NCI-H1105 (cell line): ENCODE measurements at places on chromosomes 6 and 20.

GRCh38 chr20:43331906-43332305 lies 125.8 kb upstream of the SRSF6 start:
- DNase-seq = no peak

GRCh38 chr20:59776626-59777330 lies 156.7 kb downstream of the SYCP2 start:
- no peak for DNase-seq

DNA sequence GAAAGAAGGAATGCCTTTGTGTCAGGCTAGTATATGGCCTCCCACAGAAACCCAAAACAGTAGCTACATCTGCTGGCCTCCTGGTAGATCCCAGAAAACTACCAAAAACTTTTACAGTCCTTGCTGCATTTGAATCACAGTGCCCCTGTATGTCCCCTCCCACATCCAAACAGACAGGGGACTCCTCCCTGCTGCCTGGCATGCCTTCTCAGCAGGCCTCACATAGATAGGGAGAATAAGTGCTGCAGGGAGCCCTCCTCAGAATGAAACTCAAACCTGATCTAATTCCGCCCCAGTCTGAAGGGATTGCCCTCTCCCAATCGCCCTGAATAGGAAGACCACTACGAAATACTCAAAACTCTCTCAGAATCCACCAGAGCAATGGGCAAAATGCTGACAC lies 14.1 kb upstream of the DEFB116 start:
- DNase-seq = no peak

GRCh38 chr6:13026557-13026956 lies 301.8 kb downstream of the TBC1D7 start:
- no peak for DNase-seq

GRCh38 chr6:125927761-125928160 lies 28.8 kb upstream of the HINT3 start:
- DNase-seq = no peak

GRCh38 chr6:142566628-142567396 lies 265.0 kb downstream of the ADGRG6 start:
- peak; percentile 28 for DNase-seq

- no peak for DNase-seq
Observed at GRCh38 chr20:57262784-57263609, 3.4 kb downstream of the BMP7 start.

- DNase-seq = no peak
Observed at GRCh38 chr6:168290095-168290494, 29.5 kb downstream of the DACT2 start.

DNA sequence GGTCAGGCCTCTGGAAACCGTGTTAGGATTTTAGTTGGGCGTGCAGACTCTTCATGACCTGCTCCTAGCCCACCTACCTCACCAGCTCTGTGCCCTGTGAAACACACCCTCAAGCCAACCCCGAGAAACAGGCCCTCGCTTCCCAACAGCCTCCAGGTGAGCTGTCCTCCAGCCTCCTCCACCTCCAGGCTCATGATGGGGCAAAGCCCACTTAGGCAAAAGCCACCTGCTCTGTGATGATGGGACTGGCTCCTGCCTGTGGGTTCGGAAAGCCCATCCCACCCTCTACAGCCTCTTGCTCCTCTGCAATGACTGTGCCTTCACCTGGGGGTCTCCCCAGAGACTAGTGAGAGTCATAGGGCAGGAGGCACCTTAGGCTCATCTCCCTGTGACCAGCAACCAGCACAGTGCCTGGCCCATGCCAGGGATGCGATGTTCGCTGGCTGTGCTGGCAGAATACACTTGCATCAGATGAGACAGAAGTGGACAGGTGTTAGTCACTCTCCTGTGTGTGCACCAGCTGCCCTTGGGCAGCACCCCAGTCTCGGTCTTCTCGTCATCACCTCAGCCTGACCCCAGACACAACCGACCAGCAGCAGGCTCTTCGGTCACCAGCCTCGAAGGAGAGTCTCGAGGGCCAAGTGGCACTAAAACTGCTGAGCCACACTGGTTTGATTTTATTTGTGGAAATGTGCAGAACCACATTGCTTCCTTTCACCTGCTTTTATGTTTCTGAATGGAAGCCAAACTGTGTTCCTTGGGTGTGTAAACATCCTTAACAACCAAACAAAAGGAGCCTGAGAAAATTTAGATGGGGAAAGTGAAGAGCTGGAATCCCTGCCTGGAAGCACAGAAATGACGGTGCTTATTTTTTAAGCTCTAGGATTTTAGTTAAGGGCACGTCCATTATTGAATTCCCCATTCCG lies 10.7 kb downstream of the PXDC1 start:
- no peak for DNase-seq

DNA sequence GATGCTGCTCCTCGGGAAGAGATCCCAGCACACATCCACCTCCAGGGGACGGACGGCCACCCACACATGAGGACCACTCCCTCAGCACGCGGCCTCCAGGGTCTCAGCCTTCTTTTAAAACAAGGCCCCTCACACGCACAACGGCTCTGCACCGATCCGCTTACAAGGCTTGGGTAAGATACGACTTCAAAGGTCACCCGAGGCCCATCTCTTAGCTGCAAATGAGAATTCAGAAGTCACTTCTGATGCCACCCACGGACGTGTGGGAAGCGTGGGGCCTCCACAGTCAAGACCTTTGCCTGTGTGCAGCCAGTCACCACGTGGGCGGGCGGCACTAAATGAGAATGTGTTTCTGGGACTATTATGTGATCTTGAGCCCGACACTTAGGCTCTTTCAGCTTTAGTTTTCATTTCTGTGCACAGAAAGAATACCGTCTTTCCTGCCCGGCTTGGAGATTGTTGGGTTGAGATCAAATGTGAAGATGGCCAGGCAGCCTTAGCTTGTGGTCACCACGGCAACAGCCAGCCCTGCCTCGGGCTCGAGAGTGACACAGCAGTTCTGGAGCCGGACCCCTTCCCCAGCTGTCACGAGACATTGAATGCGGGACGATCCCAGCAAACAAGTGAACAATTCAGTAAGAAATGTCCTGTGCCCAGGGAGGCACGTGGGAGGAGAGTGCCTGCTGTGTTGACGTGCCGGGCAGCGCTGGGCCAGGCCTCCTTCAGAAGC lies 91.6 kb downstream of the RAMACL start:
- no peak for DNase-seq

GRCh38 chr20:19886661-19887288 lies 128.7 kb downstream of the RIN2 start:
- no peak for DNase-seq

- no peak for DNase-seq
Observed at GRCh38 chr20:10842116-10842515, 168.3 kb upstream of the JAG1 start.
